ENCODE measurements at places on chromosomes 2 and 18. TPM values are rescaled to one million over a fixed set of nuclear protein-coding genes. Genes with fewer than 3 reads are reported as not detected.

GRCh38 chr2:129178356-129178755 lies 801.1 kb upstream of the RAB6C start:
- peak; percentile 82 for DNase-seq

- no peak for DNase-seq
Observed at GRCh38 chr18:46793565-46793964, 36.7 kb upstream of the ST8SIA5 start.

GRCh38 chr2:103159018-103159417 lies 397.2 kb downstream of the TMEM182 start:
- no peak for DNase-seq

Gene MC4R
- not detected for total RNA-seq

- DNase-seq = no peak
Observed at GRCh38 chr2:4381049-4381448, 677.7 kb downstream of the DCDC2C start.

DNA sequence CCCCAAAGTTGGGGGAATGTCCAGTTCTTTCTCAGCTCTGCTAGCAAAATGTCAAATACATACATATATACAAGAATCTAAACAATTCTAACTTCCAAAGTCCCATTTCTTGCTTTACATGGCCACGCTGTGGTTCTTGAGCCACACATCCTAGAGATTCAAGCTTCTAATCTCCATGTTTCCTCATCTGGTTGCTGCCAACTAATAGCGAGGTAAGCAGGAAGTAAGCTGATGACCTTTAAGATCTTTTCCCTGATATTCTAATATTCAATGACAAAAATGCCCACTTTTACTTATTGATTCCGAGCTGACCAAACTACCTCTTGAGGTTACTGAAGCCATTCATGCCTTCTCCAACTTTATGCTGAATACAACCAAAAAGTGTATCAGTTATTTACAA lies 3.3 kb downstream of the VPS54 start:
- no peak for DNase-seq

Measured in right cardiac atrium (tissue), 5 donors.